ENCODE measurements at places on chromosomes 4 and X.

- DNase-seq: no peak
Measured at GRCh38 chr4:165874072-165874790, 1.2 kb downstream of the TLL1 start.

GRCh38 chr4:160251522-160252170 is 1148.8 kb downstream of the RAPGEF2 start:
- no peak for DNase-seq

GRCh38 chr4:79199743-79200142 is 126.1 kb downstream of the NAA11 start:
- DNase-seq: no peak

DNA sequence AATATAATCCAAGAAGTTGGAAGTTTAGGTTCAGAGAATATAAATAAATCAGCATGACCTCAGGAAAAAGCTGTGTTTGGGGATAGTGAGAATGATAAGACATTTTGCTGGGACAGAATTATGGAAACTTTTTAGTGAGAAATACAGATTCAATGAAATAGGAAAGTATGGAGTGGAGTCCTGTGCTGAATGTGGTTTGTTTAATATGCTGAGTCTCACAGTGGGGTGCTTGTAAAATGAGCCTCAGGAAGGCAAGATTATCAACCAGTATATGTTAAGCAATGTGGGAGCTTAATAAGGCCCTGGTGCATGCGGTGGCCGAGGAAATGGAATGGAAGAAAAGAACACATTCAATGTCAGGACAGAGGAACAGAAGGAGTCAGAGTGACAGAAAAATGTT is 1554.7 kb upstream of the TENM3 start:
- DNase-seq: no peak

- peak; percentile 75 for DNase-seq
Measured at GRCh38 chrX:154546354-154547244, at the start of gene G6PD. G6PD (minus strand) TSS chrX:154546846; CDS start chrX:154546155, 691 bp downstream.

DNA sequence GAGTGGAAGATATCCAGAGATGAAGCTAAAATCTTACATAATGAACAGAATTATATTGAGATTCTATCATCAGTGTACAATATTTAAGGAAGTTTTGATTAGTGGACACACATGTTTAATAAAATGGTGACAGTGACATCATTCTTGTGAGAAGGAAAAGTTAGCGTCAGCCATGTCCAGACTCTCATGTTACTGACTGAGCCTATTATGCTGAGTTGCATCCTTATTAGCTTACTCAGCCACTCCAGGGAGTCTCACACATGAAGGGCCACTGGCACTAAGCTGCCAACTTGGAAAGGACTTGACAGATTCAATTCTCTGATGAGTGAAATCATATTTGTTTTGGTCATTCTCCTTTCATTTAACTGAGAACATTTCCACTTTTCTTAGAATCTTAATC is 170.6 kb downstream of the BANK1 start:
- DNase-seq: no peak

DNA sequence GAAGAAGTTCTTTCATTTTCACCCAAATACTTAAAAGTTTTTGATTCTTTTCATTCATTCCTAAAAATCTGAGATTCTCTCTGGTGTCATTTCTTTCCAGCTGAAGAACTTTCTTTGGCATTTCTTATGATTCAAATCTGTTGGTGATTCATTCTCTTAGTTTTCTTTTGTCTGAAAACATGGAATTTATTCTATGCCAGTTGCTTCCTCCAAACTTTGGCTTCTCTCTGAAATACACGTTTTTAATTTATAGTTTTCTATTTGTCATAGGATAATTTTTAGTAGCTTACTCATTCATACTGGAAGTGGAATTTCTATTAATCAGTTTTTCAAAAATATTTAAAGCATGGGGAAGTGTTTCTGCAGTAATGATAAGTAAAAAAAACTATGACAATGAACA is 1012.0 kb downstream of the RPA4 start:
- DNase-seq: no peak

GRCh38 chr4:42906891-42907759 is 14.6 kb downstream of the GRXCR1 start:
- DNase-seq: no peak

DNA sequence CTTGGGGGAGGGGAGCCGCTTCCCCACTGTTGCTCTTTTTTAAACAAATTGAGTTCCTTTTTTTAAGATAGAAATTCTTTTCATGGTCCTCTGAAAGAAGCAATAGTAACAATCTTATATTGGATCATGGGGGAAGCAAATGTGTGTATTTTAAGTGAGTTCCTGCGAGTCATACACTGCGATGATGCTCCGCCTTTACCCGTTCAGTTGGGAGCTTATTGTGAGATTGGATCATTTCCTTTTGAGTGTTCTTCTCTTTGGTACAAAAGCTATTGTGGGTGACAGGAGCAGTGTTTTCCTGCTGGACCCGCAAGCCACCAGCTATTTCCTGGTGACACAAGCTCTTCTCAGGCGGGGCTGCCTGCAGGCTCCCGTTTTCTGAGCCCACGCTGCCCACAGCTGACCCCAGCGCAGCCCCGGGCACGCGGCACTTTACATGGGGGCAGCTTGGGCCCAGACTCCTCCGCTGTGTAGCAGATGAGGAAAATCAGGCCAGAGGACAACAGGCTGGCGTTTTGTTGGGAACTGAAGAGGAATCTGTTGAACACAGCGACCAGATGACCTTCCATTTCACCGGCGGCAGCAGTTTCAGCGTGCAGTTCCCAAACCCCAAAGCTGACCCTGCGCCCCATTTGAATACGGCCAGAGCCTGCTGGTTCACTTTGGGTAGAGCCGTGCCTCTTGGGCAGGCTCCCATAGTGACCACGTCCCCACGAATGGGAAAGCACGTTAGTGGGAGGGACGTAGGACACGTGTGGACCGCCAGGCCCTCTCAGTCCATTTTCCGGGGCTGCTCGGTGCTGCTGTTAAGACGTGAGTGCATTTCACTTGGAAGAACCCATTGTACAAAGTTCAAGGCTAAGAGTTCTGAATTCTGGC is 12.2 kb downstream of the TADA2B start:
- DNase-seq: no peak

DNA sequence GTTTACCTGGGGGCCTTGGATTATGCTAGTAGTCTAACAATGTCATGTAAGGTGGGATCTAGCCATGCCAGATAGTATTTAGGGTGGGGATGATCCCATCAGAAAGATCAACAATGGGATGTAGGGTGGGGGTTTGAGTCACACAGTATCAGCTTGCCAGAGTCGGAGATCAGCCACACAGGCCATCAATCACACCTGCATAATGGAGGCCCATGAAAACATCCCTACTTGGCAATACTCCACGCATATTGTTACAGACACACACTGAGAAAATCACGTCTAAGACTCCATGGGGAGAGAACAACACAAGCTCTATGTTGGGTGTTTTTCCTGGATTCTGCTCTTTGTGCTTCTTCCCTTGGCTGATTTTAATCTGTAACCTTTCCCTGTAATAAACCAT is 49.5 kb upstream of the SLC25A4 start:
- DNase-seq: no peak

- DNase-seq: no peak
Measured at GRCh38 chrX:38379088-38379487, 26.7 kb downstream of the OTC start.

GRCh38 chr4:56052966-56053365 is 104.2 kb downstream of the CEP135 start:
- no peak for DNase-seq

- DNase-seq: no peak
Measured at GRCh38 chr4:624705-625590, at the start of gene PDE6B. PDE6B (plus strand) TSS chr4:625573; CDS start chr4:625627, 54 bp downstream.

DNA sequence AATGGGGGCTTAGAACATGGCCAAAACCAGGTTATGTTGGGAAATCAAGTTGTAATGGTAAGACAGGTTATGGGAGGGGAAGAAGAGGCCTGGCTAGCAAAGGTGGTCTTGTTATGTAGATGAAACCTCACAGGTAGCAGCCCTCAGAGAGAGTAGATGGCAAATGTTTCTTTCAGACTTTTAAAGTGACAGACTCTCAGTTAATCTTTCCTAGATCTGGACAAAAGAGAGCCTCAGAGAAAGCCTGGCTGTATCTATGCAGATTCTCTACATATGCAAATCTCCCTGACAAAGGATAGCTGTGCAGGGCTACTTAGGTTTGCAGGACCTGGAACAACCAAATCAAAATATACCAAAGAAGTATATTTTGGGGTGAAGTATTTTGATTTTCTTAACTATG is 284.1 kb upstream of the AMOT start:
- no peak for DNase-seq

DNA sequence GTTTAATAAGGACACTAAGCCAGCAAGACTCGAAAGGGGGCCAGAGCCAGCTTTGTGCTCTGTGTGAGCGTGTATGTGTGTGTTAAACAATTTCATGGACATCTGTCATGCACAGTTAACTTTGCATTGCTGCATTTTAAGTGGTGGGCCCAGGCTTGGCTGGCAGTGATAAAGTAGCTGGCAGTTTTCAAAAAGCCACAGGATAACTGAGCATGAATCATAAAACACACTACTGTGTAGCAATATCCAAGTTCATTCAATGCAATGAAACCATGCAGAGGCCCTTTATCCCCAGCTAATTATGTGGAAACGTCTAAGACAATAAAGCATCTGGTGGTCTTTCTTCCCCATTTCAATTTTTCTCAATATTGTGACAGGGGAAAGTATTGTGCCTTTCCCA is 132.9 kb downstream of the NKX6-1 start:
- no peak for DNase-seq

GRCh38 chr4:184368290-184368689 is 106.1 kb downstream of the IRF2 start:
- DNase-seq: no peak

DNA sequence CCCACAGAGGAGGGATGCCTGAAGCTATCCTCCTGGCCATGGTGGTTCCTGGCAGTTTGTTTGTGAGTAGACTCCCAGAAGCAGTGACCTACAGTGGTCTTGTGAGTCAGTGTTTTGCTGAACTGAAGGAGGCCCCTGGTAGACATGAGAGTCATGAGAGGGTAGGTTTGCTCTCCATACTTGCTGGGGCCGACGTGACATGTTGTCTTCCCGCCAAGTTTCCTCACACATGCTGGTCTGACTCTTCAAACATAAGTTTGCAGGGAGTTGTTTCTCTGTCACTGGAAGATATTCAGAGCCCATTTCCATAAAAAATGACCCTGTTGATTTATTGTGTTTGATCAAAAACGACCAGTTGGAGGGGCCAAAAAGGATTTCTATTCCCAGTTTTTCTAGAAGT is 131.1 kb upstream of the SCML1 start:
- DNase-seq: no peak

DNA sequence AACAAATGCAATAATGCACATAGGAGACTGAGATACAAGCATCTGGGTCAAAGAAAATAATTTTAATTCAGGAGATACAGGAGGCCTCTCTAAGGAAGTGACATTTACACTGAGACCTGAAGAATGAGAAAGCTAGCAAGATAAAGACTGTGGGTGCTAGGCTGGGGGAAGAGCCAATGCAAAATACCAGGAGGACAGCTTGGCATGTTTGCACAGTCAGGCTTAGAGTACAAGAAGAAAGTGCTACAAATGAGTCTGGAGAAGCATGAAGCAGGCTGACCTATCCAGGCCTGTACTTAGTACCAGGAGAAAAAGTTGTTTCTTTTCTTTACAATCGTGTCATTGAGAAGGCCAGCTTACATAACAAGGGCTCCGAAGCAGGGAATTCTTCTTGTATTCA is 56.9 kb downstream of the GABRB1 start:
- no peak for DNase-seq

- DNase-seq: no peak
Measured at GRCh38 chr4:24604558-24605214, 20.3 kb upstream of the DHX15 start.

GRCh38 chr4:11746734-11747133 is 318.0 kb upstream of the HS3ST1 start:
- DNase-seq: no peak

DNA sequence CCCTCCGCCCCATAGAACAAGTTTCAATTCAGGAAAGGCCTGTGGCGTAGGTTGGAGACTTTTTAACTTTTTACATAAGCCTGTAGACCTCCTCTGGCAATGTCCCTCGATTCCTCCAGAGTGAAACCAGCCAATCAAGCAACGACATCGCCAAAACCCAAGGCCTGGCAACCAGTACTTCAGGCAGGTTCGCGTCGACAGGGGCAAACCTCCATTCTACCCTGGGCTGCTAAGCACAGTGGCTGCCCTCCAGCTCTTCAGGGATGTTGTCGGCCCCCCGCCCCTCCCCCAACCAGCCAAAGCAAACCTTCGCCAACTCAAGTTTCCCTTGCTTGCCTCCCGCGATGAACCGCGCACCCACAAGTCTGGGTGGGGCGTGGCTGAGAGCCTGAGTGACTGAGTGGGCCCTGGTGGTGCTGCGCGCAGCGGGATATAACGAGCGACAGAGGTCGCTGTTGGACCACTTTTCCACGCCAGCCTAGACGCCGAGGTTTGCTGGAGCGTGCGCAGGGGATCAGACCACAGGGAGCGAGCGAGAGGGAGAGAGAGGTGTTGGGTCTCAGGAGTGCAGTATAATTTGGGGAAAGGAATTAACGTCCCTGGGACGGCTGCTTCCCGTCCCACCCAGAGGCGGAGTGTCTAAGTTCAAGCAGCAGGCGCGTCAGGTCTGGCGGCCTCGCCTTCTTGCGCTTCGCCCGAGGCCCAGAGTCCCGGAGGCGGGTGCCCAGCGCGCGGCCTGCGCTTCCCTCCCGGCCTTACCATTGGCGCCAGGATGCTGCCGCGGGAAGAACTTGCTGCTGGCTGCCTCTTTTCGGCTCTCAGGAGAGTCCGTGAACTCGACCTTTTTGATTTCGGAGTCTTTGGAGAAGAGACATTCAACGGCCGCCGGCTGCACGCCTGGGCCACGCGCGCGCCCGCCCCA is 9.0 kb upstream of the PITX2 start:
- peak; percentile 57 for DNase-seq

DNA sequence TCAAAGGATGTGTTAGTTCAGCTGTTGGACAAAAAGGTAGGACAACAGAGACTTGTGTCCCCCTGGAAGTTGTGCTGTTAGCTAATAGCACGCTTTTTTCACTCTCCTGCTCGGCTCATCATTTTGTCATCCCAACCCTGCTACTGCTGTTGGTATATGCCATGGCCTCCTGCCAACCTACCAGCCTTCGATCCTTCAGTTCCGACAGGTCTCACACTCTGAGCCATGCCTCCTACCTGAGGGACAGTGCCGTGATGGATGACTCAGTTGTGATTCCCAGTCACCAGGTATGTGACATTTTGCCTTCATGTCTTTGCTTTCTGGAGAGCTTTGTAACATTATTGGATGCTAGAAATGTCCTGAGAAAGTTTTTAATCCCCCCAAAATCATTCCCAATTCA is 268.1 kb downstream of the ANK2 start:
- DNase-seq: no peak

DNA sequence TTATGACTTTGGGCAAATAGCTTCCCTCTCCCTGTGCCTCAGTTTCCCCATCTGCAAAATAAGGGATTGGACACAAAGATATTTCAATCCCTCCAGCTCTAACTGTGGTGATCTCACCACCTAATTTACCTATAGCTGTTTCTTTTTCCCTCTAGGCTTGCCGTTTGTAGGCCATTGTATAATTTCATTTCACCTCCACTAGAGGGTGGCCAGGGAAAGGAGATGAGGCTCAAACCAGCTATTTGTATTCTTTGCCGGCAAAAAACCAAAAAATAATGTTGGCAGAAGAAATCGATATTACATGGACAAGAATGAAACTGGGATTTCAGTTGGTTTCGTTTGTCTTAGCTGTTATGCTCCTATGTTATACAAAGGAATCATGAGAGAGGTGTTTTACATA is 36.1 kb upstream of the DOCK11 start:
- DNase-seq: no peak
